Fibroblast of gingiva (primary cell): ENCODE measurements at places on chromosomes 7 and 10.

GRCh38 chr7:76383089-76383944, 24.5 kb upstream of the YWHAG start:
- DNase-seq = no peak

DNA sequence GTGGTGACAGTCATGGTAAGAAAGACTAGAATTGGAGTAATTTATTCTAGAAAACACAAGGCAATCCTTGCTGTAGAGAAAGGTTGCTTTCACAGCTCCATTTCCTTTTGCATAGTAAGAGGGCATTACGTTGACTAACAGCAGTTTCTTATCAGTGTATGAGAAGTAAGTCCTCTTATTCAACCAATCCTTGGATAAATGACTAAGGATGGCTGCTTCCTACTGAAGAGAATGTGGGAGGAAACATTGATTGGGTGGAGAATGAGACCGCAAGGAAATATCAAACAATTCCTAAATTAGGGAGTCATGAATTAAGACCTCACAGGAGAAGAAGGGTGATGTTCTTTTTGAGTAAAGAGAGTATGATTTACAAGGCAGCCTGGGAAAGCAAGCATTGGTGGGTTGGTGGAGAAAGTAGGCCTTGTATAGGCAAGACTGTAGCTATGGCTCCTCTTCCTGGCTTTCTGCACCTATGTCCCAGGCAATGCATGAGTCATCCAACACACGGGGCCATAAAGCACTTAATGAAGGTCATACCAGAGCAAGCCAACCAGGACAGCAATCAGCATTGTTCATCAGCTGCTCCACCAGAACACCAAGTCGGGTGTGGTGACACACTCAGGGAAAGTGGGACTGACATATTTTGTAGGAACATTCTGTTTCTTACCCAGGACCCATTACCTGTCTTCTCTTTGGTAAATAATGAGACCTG, 5.6 kb downstream of the MGAM start:
- DNase-seq = no peak

DNA sequence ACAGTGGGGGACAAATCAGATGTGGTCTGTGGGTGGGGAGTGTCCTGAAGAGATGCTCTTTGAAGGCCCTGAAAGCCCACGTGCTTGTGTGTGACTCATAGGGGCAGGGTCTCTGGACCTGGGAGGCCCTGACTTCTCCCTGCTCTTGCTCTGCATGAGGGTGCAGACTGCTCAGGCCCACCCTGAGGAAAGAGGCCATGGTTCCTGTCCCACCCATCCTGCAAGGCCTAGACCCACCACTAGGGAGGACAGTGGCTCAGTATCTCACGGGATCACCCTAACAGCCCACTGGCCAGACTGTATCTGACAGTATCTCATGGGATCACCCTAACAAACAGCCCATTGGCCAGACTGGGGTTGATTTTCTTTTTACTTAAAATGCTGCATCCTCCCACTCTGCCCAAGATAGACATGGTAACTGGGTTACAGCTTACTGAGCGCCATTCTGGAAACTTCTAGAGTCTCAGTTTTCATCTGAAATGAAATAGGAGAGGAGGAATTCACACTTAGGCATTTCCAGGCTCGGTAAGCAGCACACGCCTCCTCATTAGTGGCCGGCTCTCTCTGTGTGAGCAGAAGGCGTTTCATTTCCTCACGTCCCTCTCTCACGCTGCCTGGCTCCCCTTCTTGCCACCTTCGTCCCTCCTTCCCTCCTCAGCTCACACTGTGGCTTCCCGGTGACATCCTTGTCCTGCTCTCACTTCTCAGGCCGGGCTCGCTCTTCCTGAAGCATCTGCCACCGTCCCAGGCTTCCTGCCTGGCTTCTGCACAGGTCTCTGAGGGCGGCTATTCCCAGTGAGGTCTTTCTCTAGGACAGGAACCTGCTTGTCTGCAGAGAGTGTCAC, 242.6 kb downstream of the GLRX3 start:
- no peak for DNase-seq

- DNase-seq = no peak
Observed at GRCh38 chr7:11811709-11812108, 20.3 kb downstream of the THSD7A start.
